ENCODE measurements at places on chromosomes 11 and 22.

DNA sequence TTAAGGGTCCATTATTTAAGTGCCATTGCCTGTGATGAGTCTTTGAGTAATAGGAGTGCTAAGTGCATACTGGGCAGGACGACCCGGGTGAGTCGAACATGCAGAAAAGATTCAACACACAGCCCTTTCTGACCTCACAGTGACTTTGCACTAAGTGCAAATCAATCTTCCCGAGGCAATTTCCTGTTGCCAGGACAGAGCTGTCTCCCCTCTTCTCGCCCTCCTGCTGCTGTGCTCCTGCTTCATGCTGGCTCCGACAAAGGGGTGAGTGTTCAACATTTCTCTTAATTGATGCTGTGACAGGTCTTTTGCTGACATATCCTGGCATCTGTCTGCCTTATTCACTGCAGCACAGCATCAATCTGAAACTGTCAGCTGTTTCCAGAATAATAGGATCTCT lies 42.0 kb downstream of the MCHR1 start:
- no peak for DNase-seq

GRCh38 chr11:133011604-133012003 lies 520.7 kb downstream of the OPCML start:
- no peak for DNase-seq

DNA sequence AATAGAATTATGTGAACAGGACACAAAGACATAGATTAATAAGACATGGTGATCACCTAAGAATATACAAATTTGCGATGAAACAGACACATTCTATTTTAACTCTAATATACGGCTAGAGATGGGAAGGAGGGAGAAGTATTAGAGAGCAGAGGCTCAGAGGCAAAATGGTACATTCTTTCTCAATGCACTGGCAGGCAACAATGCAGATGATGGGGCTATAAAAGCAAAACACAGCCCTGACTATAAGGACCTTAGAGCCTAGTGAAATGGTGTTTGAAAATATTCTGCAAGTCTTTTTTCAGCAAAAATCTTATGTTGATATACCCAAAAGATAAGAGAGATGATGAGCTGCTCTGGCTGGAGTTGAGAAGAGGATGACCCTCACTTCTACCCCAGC lies 13.1 kb downstream of the TCF20 start:
- DNase-seq, result no peak

DNA sequence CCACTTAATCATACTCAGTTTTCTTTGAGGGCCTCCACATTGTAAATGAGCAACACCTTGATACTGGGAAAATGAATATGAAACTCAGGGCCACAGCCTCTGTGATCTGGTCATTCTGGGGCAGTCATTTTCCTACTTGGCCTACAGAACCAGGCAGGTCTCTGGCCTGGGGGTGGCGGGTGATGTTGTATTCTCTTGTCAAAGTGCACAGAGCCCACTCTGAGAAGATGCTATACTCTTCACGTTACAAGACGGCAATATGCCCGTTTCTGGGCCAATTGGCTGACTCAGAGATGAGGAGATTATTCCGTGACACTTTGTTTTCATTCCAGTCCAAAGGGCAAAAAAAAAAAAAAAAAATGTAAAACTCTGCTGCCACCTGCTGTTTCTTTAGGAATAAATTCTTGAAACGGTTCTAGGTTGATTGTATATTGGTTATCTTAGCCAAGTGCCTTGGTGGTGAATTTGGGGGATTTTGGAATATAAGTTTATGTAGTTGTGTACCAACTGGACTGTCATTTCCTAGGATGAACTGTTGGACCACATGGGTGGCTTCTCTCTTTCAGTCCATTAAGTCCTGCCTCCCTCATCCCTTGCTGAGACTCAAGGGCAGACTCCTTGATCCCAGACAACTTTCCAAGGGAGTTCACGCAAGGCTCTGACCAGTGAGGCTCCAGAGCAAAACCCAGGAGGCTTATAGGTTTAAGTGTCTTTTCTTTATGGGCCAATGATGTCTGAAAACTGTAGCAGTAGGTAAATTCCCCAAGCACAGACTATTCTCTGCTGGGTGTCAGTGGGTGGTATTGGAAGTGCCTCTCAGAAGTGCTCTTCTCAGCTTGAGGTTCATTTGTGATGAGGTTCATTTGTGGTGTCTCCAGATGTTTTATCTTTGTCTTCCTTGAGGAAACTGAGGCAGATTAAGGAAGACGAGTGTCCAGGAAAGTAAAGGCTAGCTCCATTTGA lies 18.2 kb downstream of the ADM start:
- peak; percentile 92 for DNase-seq

DNA sequence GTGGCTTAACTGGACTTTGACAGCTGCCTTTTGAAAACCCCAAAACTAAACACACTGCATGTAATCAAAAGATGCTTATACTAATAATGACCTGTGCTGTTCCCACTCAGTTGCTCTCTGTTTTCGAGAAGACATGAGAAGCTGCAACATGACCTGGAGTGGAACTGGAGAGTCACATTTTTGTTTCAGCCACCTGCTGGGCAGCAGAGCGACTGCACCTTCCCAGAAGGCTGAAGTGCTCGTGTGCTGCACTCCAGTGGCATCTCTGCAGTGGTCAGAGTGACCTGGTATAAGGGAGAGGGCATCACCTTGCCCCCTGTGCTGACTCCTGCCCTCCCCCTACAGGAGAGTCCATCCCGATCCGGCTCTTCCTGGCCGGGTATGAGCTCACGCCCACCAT lies 8.6 kb downstream of the THYN1 start:
- DNase-seq, result no peak

All from fibroblast of the conjunctiva (primary cell).